ENCODE measurements at places on chromosomes 11 and 22.

GRCh38 chr22:44455151-44455962, 42.7 kb downstream of the RTL6 start:
- no peak for DNase-seq

GRCh38 chr11:118929501-118930093, 3.9 kb upstream of the BCL9L start:
- DNase-seq: peak; percentile 90

GRCh38 chr11:103700622-103701021, 335.8 kb upstream of the DDI1 start:
- DNase-seq: no peak

- DNase-seq: no peak
Observed at GRCh38 chr11:134558916-134559601, 147.0 kb upstream of the B3GAT1 start.

Data from LNCaP clone FGC (cell line).